ENCODE measurements at places on chromosomes 7 and 10.

DNA sequence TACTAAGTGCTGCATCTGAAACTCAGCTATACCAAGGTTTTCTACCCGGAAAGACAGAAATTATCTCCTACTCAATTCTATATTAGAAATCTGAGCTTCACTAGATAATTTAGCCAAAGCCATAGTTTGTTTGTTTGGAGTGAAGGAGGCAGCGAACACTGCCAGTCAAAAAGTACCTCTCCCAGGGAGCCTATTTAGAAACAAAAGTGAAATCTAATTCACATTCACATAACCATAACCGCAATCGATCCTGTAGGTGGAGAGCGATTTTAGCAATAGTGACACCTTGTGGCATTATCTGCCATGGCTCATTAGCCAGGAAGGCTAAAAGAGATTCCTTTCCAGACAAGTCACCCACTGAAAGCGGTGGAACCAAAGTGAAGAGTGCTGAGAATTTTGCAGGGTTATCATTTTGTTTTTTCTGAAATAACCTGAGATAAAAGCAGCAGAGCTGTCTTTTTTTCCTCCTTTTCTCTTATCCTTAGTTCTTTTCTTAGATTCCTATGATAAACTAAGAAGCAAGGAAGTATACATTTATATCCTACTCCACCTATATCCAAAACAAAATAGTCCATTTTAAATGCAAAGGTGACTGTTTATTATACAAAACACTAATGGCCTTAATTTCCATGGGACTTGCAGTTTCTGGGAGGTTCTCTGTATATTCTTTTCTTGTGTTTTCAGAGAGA is 83.7 kb upstream of the BET1 start:
- DNase-seq: peak; percentile 20

- DNase-seq: no peak
Observed at GRCh38 chr7:2251841-2252771, 10.1 kb downstream of the NUDT1 start.

GRCh38 chr10:21753497-21754270 is 219.7 kb downstream of the MLLT10 start:
- no peak for DNase-seq

DNA sequence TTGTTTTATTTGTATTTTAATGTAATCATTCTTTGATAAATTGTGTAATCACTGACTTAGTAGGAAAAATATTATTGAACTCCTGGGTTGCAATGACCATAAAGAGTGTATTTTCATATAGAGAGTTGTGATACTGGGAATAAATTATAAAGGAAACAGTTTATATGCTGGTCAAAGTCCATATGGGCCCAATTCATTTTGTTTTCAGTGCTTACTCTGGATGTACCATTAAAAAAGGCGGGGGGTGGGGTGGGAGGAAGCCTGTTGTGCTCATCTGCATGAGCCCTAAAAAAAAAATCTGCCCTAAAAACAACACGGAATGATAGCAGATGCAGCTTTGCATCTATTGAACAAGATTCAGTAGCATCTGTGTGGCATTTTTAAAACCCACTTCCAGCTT is 114.2 kb downstream of the BTRC start:
- no peak for DNase-seq

DNA sequence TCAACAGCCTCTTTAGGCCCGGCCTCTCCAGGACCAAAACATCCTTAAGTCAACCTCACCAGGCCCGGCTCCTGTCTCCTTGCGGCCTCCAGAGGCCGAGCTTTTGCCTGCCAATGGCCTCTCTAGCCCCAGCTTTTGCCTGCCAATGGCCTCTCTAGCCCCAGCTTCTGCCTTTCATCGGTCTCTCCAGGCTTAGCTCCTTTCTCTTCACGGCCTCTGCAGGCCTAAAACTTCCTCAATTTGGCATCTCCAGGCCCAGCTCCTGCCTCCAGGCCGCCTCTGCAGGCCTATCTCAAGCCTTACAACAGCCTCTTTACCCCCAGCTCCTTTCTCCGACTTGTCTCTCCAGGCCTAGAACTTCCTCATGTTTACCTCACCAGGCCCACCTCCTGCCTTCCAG is 15.7 kb upstream of the TMEM248 start:
- no peak for DNase-seq

- no peak for DNase-seq
Observed at GRCh38 chr7:134302120-134302519, 14.6 kb downstream of the SLC35B4 start.

- DNase-seq: no peak
Observed at GRCh38 chr10:81179805-81180452, 642.2 kb downstream of the SH2D4B start.

- no peak for DNase-seq
Observed at GRCh38 chr7:105210721-105211205, 178.0 kb downstream of the SRPK2 start.

GRCh38 chr7:95045236-95045923 is 138.0 kb downstream of the PPP1R9A start:
- DNase-seq: no peak

DNA sequence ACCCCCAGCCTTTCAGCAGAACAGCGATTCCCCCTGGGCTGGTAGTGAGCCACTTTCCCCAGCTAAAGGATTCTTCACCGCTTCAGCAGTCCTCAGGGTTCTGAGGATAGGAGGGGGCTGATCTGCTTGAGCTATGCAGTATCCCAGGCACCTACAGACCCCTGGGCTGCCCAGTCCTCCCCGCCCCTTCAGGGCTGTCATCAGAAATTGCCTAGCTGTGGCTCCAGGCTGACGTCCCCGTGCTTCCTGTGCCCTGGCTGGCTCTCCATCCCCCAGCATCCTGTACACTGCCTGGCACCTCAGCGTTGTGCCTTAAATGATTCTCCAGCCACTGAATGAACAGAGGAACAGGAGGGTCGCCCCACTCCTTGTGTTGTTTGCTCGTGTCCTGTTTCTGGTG is 38.4 kb upstream of the CDH23 start:
- no peak for DNase-seq

GRCh38 chr7:117937049-117937752 is 64.0 kb upstream of the CTTNBP2 start:
- DNase-seq: no peak

GRCh38 chr10:100615241-100615640 is 79.5 kb downstream of the HIF1AN start:
- no peak for DNase-seq

DNA sequence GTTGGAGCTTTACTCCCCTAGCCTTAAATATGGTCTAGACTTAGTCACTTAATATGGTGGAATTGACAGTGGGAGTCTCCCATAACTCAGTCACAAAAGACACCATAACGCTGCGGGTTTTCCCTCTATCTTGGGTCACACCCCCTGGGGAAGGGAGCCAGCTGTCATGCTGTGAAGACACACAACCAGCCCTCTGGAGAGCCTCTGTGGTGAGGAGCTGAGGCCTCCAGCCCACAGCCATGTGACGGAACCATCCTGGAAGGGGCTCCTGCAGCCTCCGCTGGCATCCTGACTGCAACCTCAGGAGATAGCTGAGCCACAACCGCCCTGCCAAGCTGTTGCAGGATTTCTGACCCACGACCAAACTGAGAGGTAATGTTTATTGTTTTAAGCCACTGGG is 37.9 kb downstream of the PAXIP1 start:
- no peak for DNase-seq

- no peak for DNase-seq
Observed at GRCh38 chr10:67782530-67782929, 55.5 kb downstream of the DNAJC12 start.

GRCh38 chr10:70478191-70479164 is at the start of gene PALD1:
Gene PALD1, plus strand, starts transcription at chr10:70478767. Its CDS starts 47,185 bp downstream, at chr10:70525952.
- DNase-seq: no peak

DNA sequence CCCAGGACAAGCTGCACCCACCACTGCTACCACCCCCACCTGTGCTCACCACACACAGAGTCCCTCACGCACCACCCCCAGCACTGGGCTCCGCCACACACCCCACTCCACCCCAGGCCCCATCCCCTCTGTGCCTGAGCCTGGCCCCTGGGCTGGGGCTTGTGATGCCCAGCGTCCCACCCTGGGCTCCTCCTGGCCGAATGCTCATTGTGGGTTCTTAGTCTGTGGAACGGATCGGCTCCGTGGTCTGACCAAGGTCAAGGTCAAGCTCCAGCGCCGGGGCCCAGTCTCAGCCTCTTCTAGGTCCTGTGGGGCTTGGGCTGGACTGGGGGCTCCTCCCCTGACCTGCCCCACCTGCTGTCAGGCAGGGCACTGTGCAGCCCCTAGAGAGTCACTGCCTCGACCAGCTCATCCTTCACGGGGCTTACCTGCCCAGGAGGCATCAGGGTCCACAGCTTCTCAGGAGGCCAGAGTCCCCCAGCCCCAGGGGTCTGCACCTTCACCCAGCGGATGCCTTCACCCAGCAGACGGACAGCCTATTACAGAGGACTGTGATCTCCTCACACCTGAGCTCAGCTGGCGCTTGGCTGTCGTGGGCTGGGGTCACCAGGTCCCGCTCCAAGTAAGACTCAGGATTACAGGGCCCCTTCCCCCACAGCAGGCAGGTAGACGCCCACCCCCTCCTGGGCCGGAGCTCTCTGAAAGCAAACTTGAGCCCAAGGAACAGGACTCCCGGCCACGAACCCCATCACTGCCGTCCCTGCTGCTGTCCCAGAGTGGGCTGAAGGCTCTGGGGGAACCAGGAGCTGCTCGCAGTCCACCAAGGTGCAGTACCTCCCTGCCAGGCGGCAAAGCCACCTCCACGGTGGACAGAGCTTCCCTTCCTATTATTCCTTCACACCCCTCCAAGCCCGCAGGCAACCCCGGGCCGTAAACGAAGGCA is 15.3 kb upstream of the UTF1 start:
- no peak for DNase-seq

- no peak for DNase-seq
Observed at GRCh38 chr7:20651960-20652544, 36.6 kb downstream of the ABCB5 start.

- DNase-seq: no peak
Observed at GRCh38 chr7:94933256-94933990, 26.0 kb downstream of the PPP1R9A start.

GRCh38 chr7:157613575-157614322 is 276.9 kb downstream of the DNAJB6 start:
- DNase-seq: no peak

- DNase-seq: no peak
Observed at GRCh38 chr10:62992145-62992721, 140.9 kb upstream of the NRBF2 start.

DNA sequence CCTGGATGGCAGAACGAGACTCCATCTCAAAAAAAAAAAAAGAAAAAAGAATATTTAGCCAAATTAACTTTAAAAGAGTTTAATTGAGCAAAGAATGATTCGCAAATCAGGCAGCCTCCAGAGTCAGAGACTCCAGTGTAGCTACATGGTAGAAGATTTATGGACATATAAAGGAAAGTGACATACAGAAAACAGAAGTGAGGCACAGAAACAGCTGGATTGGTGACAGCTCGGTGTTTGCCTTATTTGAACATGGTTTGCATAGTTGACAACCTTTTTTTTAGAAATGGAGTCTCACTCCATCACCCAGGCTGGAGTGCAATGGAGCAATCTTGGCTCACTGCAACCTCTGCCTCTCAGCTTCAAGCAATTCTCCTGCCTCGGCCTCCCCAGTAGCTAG is 35.2 kb upstream of the TNS3 start:
- no peak for DNase-seq

DNA sequence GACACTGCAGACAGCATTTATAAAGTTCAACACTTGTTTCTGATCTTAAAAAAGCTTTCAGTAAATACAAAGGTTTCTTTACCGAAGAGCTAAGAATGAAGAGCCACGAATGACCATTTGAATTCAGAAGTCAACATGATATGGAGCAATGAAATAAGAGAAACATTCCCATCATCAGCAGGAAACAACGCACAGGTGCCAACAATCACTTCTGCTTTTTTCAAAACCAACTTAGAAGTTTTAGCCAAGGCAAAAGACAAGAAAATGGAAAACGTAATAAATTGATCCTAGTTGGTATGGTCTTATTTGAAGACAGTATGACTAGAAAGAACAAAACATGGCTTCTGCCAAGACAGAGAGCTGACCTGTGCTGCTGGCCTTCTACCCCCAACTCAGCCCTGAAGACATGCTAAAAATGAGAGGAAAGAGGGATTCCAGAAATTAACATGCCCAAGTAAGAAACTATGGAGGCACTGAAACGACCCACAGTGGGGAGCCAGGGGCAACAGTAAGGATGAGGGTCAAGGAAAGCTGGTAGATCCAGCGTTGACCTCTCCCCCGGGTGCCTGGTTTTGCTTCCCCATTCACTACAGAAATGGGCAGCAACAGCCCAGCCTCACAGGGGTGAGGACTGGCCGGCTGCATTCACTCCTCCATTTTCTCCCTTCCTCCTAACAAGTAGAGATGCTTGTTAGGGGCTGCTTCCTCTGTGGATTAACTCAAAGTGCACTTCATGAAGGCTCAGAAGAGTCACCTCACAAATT is 30.1 kb downstream of the VPS41 start:
- DNase-seq: no peak

GRCh38 chr10:85317827-85318226 is 989.4 kb downstream of the CCSER2 start:
- no peak for DNase-seq

GRCh38 chr10:93820434-93820833 is 62.7 kb downstream of the LGI1 start:
- DNase-seq: no peak
